ENCODE measurements at places on chromosomes 13 and 19. TPM values are rescaled to one million over a fixed set of nuclear protein-coding genes. Genes with fewer than 3 reads are reported as not detected.

Gene MBD3L3
- total RNA-seq: not detected

Gene ZNF614
- 29.1 TPM for total RNA-seq

Gene C3
- 35.4 TPM for total RNA-seq

Gene PSPN
- 3.1 TPM for total RNA-seq

Gene ZNF121
- 80.4 TPM for total RNA-seq

Gene UNC13A
- total RNA-seq: 48.5 TPM

Gene FSD1
- 53.2 TPM for total RNA-seq

Gene LGALS7
- total RNA-seq: not detected

Gene IFNL4
- total RNA-seq: not detected

Gene INSR
- 136 TPM for total RNA-seq

Gene SPHK2
- 11.9 TPM for total RNA-seq
